ENCODE measurements at places on chromosomes 16 and 17. TPM values are rescaled to one million over a fixed set of nuclear protein-coding genes. Genes with fewer than 3 reads are reported as not detected.

Gene EVPL
- not detected for total RNA-seq

Gene LRRC75A
- 0.77 TPM for total RNA-seq

Gene ADAD2
- not detected for total RNA-seq

Gene MFSD6L
- total RNA-seq = not detected

Gene KRT36
- 0.22 TPM for total RNA-seq

Gene EVI2A
- 0.17 TPM for total RNA-seq
